ENCODE measurements at places on chromosomes 3 and 15. TPM values are rescaled to one million over a fixed set of nuclear protein-coding genes. Genes with fewer than 3 reads are reported as not detected.
A peak's percentile ranks its signal among the peaks of the same experiment; 100 is the strongest.

- DNase-seq, result no peak
These were observed 135.4 kb downstream of the UACA start for GRCh38 chr15:70627734-70628548.

GRCh38 chr3:190070622-190071347 lies 49.9 kb downstream of the P3H2 start:
- peak; percentile 76 for DNase-seq

Gene MYO5C
- 15.5 TPM for polyA plus RNA-seq

Gene ERICH6
- polyA plus RNA-seq, result not detected

GRCh38 chr3:15812183-15812582 lies 14.4 kb upstream of the ANKRD28 start:
- DNase-seq, result peak; percentile 61

DNA sequence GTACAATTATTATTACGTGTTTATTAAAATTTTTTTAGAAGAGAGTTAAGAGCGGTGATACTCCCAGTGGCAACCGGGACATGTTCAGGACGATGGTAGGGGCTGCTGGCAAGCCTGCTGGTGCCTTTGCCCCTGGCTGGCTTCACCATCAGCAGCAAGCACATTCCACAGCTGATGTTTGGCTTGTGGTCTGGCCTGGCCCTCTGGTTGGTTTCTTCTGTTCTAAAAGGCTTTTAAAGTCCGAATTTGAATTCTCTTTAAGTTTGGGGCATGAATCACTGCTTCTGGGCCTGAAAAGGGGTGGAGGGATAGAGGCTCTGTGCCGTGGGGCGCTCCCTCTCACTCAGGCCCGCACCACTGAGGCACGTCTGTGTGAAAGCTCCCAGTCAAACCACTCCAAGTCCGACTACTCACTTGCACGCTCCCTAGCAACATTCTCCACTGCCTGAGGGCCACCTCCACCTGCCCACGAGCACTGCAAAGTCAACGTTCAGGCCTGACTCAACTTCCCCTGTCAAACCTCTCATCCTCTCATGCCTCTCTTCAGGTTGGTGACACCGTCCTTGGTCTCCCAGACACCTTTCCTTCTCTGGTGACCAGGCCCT lies 10.1 kb downstream of the ITGA11 start:
- DNase-seq, result no peak

Gene IMPG2
- 0.05 TPM for polyA plus RNA-seq

- DNase-seq, result no peak
These were observed 586.3 kb downstream of the ROBO2 start for GRCh38 chr3:77626157-77626556.

Gene TMEM39A
- 30.3 TPM for polyA plus RNA-seq

DNA sequence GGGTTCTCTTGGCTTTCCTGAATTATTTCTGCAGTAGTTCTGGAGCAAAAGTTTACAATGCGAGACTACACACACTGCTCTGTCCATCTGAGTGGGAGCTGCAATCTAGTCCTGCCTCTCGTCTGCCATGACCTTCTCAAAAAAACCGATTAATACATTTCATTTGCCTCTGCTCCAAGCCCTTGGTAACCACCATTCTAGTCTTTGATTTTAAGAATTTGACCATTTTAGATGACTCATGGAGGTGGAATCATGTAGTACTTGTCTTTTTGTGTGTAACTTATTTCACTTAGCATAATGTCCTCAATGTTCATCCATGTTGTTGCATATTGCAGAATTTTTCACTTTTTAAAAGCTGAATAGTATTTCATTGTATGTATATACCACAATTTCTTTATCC lies 356.9 kb downstream of the SV2B start:
- no peak for DNase-seq

Gene ROBO1
- 4.8 TPM for polyA plus RNA-seq

Gene OR5K1
- not detected for polyA plus RNA-seq

DNA sequence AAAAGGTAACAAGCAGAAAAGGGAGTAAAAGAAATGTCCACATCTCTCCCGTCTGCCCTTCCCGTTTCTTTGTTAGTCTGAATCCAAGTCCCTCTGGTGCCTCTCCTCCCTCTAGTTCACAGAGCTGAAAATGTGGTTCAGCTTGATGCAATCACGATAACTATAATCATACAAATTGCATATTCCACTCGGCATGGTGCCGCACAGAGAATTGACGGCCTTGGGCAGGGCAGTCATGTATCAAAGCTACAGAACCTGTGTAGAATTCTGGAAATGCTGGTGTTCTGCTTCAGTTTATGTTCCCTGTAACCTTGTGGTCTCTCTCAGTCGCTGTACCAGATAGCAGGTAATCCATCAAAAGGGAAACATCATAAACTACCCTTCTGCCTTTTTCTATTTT lies 562.9 kb upstream of the CBLB start:
- no peak for DNase-seq

GRCh38 chr3:177802151-177802900 lies 605.0 kb upstream of the TBL1XR1 start:
- DNase-seq, result no peak

DNA sequence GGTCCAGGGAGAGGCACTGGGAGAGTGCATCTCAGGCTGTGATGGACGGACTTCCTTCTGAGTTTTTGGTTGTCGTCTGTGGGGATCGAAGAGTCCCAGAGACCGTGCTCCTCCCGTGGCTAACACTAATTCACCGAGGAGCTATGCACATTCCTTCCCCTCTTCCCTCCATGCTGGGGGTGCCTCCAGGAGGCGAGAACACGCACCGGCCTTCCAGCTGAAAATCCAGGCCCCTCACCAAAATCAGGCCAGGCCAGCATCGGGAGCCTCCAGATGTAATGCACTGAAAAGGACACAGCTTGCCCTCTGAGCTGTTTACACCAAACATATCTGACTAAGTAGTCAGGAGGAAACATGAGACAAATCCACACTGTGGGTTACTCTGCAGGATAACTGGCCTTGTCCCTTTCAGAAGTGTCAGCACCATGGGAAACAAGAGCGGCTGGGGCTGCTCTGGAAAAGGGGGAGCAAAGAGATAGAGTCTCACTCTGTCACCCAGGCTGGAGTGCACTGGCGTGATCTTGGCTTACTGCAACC lies 5.5 kb downstream of the RNU5B-1 start:
- no peak for DNase-seq

Gene C3orf49
- not detected for polyA plus RNA-seq

DNA sequence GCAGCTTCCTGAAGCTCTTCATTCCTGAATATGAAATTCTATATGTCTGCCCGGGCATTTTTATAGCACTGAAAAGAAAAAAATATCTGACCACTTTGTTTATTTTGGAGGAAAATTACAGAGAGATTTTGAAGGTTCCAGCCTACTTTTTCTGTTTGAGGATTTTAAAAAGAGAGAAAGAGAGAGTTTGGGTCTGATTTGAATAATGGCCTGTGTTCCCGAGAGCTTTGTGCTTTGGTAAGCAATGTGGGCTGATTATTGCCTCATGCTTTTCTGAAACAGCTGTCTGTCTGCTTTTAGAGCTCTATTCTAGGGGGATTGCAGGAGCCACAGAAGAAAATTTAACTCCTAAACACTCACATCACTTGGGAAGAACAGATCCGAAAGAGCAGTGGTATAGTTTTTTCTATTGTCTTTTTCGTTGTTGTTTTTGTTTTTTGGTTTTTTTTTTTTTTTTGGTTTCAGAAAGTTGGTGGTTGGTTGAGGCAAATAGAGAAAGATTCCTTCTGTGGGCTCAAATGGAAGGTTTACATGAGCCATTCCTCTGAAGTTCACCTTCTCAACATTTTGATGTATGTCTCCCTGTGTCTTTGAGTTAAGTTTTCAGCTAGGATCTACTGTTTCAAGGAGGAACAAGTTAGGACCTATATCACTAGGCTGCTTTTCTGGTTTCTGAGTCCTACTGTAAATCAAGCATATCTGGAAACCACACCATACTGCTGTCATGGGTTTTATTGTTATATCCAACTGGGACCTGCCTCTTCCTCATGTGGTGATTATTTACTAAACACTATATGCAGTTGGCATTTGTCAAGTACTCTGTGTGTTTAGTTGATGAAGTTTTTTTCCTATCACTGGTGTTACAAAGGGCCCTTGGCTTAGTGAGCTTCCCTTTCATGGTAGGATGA lies 178.9 kb downstream of the KCNMB2 start:
- DNase-seq, result peak; percentile 84

- no peak for DNase-seq
These were observed 12.3 kb upstream of the CSK start for GRCh38 chr15:74769463-74770025.

Gene CAMKV
- polyA plus RNA-seq, result not detected

DNA sequence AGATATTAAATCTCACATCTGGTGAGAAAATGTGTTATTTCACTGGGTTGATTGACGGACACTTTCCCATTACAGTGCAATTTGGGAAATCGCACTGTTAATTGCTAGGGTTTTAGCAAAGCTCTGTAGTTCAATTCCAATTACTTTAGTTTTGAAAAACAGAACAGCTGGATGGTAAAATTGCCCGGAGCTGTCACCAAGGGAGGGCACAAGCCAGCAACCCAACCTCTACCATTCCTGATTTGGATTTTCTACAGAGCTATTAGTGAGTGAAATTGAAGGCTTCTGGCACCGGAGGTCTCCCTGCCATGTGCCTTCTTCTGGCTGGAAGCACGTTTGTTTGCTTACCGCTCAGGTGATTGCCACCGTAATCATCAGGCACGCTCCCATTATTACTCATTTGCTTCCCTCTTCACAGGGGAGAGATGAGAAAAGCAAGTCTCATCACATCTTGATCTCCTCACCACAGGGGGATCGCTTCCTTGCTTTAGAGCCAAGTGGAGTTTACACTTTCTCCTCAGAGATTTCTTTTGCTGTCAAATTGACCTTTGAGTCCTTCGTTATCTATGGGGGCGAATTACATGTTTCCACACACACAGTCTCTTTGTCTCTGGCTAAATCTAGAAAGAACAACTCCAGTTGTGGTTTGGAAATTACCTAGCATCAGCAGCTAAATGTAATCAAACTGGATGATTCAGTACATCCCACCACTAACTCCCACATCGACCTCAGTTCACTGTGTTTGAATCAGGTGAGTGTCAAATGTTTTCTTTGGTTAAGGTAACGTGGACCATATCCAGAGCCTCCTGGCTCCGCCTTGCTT lies 421.7 kb upstream of the GOLIM4 start:
- no peak for DNase-seq

Gene GALNT15
- polyA plus RNA-seq, result 8.4 TPM

Gene TGFBR2
- polyA plus RNA-seq, result 129 TPM

DNA sequence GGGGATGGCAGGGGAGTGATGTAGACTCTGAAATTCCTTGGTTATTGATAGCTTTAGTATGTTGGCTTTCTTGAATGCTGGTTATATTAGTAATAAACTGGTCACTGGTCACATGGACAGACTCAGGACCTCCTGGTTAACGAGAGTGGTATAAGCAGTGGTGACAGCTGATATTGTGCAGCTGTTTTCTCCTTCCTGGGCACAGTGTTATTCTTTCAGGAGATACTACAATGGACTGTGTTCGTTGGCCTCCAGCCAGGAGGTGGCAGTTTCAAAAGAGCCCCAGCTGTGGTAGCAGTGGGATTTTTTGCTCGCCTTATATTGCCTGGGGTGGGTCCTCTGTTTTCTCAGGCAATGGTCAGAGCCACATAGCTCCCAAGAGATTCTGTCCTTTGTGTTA lies 181.6 kb upstream of the RBMS3 start:
- peak; percentile 82 for DNase-seq

GRCh38 chr15:66573719-66574595 lies 8.2 kb upstream of the LCTL start:
- peak; percentile 38 for DNase-seq

Measured in lung (tissue), 17 donors.